ENCODE measurements at places on chromosomes 12 and 14. TPM values are rescaled to one million over a fixed set of nuclear protein-coding genes. Genes with fewer than 3 reads are reported as not detected.

The MEG3 gene
- 95.4 TPM for total RNA-seq

The HOXC4 gene
- not detected for total RNA-seq

- no peak for DNase-seq
Measured at GRCh38 chr14:32657081-32657480, 281.6 kb upstream of the NPAS3 start.

- no peak for DNase-seq
Measured at GRCh38 chr12:3536096-3536875, 45.3 kb downstream of the PRMT8 start.

DNA sequence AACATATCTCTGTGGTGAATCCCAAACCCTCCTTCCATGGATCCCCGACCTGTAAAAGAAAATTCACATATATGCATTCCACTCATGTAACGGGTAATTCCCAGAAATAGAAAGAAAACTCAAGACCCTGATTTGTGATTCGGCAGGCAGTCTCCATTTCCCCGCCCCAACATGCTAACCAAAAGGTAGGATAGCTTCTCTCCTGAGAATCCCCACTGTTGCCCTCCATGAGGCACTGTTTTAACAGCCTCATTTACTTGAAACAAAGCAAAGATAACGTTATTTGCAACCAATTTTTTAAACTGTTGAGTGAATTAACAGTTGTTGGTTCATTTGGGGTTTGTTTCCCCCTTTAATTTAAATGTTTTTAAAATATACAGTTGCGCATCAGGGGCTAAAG is 774 bp upstream of the SLC2A13 start:
- no peak for DNase-seq

DNA sequence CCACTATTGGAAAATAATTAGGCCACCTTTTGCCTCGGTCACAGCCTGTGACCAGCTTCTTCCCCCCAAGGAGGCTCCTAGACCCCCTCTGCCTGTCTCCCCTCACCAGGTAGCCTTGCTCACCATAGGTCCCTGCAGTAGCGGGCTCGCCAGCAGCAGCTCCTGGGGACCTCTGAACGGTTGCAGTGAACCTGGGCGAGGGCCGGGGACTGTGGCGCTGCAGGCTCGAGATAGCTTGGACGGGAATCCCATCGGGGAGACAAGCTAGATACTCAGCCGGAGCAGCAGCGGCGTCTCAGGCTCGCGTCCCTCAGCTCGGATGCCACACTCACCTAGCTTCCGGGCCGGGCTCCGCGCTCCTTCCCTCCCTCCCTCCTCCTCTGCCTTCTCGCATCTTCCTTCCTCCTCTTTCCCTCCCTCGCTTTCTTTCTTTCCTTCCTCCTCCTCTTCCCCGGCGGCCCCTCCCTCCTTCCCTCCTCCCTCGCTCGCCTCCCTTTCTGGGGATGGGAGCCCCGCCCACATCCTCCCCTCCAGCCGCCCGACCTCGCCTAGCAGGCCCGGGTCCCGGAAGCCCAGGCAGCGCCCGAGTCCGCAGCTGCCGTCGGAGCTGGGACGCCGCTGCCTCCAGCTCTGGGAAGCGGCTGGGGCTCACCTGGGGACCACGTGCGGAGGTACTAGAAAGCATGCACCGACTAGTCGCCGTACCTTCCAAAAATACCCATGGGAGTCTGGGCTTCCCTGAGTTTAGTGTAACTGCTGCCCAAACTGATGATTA is at the start of gene BMP4:
TSS of gene BMP4 (minus strand) at position 399 of the 775 bp plus-strand sequence. CDS start 4,603 bp downstream, outside the sequence.
- DNase-seq = no peak

DNA sequence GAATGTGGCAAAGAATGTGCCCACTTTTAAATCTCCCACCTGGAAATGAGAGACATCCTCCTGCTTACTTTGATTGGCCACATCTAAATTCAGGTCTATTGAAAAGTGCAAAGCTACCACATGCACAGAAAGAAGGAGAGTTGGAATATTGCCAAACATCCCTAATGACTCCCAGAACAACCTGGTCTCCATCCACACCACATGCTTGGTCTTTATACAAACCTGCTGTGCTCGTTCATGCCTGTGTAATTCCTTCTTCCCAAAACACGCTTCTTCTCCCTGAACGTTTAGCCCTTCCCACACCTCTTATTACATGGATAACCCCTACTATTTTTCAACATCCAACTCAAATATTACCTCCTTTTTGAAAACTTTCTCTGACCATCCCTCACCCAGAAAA is 66.2 kb upstream of the BCL2L14 start:
- DNase-seq = no peak

- DNase-seq = no peak
Measured at GRCh38 chr12:97875064-97875463, 412.5 kb downstream of the RMST start.

DNA sequence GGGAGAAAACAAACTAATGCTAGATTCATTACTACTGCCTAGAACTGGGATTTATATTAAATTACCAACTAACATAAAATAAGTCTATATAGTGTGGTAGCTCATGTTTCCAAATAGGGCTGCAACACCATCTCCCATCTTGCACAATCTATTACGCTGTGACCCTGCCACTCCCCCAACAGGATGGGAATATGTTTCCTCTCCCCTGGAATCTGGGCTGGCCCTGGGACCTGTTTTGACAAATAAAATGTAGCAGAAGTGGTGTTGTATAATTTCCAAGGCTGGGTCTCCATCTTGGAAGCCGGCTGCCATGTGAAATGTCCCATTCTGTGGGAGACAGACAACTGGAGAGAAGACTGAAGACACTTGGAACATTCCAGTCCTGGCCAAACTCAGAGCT is 45.6 kb upstream of the FERMT2 start:
- DNase-seq = no peak

DNA sequence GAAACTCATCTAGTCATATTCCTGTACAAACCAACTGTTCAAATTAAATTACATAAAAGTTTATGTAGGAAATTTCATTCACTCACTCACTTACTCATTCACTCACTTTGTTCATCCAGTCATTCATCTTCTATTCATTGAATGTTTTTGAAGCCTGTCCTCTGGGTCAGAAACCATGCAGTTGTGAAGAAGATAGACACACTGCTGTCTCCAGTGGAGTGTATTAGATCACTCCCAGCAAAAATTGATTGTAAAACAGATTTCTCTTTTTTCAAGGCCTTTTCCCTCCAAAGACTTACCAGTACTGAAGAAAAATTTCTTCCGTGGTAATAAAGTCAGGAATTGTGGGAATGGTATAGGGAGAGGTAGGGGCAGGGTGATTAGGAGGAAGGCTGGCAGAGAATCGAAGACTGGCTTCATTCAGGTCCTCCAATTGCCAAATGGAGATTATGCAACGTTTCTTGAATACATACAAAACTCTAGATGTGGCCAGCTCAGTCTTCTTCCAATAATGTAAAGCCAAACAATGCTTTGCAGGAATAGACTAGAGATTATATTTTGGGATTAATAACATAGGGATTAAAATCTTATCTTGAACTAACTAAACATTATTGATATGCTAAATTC is 9.1 kb downstream of the LRRK2 start:
- DNase-seq = no peak

All from frontal cortex (tissue), 4 donors.